ENCODE measurements at places on chromosomes 2 and 18.
A peak's percentile ranks its signal among the peaks of the same experiment; 100 is the strongest.

DNA sequence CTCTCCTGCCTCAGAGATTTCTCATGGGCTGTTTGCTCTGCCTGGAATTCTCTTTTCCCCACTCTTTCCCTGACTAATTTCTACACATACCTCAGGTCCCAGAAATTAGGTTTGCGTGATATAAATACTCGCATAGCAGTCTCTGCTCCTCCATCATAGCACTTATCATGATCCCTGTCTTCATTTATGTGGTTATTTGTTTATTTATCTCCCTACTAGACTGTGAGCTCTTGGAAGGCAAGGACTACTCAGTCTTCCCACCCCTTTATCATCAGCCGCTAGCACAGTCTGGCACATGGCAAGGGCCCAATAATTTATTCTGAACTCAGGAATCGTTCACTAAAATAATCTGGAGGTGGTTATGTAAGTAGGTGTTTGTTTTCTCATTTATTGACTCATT is 79.3 kb downstream of the ADCYAP1 start:
- peak; percentile 7 for DNase-seq

- DNase-seq = no peak
These were observed 144.2 kb upstream of the OTOS start for GRCh38 chr2:240284503-240285259.

- peak; percentile 60 for DNase-seq
These were observed 682.7 kb upstream of the RAB6C start for GRCh38 chr2:129296806-129297205.

- no peak for DNase-seq
These were observed 91.1 kb downstream of the FMNL2 start for GRCh38 chr2:152425765-152426727.

DNA sequence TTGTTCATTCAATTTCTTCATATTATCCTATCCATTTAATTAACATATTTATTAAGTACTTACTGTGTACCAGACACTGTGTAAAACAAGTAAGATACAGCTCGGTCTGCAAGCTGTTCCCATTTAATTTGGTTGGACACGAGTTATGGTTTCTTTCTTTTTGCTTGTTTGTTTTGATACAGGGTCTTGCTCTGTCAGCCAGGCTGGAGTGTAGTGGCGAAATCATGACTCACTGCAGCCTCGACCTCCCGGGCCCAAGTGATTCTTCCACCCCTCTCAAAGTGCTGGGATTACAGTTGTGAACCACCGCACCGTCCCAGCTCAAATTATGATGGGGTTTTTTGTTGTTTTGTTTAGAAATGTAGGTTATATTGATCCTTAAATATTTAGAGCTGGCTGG is 9.0 kb downstream of the CYBRD1 start:
- DNase-seq = peak; percentile 86

DNA sequence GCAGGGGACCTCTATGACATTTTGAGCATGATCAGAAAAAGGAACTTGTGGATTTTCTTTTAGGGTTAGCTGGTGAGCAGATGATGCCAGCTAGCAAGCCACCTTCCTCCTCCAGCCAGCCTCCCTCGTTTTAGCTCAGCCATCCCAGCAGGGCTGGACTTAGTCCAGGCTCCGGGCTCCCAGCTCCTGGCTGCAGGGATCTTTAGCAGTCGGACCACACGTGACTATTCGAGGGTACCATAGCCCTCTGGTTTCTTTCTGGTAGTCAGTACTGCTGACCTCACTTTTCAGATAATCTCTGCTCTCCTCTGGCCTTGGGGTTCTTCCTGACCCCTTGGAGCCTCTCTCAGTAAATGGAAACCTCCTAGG is 31.8 kb downstream of the NCK2 start:
- DNase-seq = no peak

- no peak for DNase-seq
These were observed 946.9 kb downstream of the CBLN2 start for GRCh38 chr18:71597219-71597618.

GRCh38 chr2:172928756-172929155 is 146.9 kb upstream of the MAP3K20 start:
- peak; percentile 60 for DNase-seq

DNA sequence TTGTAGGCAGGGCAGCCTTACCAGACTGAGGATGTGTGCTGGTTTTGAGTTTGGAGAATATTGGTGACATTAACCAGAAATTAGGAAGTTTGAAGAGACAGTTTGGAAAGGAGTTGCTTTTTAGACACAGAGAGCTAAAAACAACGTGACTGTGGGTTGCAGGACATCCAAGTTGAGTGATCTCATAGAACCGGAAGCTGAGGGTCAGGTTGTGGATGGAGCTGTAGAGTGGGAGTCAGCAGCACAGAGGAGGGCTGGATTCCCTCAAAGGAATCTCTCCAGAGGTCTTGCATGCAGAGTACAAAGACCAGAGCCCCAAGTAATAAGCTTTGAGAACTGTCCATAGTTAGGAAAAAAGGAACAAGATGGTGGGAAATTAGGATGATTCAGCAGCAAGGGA is 9.3 kb downstream of the MAPRE3 start:
- no peak for DNase-seq

DNA sequence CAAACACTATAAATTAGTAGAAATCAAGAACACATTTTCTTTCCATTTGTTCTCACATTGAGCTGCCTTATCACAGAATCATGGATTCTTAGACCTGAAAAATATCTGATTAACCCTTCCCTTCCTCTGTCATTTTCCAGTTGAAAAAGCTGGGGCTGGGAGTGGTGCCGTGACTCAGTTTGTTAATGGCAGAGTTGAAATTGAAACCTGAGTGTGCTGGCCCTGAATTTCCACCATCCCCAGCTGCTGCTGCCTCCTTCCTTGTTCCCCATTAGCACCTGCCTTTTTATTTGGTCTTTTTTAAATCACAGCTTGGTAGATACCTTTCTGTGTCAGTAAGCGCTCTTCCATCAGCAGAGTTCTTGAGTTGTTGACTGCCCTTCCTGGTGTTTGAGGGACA is 10.6 kb downstream of the FARP2 start:
- DNase-seq = no peak

GRCh38 chr2:85334928-85335327 is 7.1 kb upstream of the TGOLN2 start:
- DNase-seq = no peak

DNA sequence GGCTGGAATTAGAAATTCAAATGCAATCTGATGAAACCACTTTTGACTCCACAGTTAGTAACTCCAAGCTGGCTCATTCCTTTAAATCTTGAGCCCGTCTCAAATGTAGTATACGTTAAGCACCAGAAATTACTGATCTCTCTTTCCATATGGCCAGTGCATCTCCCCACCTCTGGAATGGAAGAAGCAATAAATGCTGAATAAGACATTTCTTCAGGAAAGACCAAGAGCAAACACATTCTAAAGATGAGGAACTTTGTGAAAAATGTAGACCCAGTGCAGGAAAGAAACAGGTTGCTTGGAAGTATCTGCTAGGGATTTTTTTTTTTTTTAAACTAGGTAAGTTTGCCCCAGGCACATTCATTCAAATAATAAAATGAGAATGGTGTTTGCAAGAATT is 143.1 kb upstream of the FBXO11 start:
- DNase-seq = no peak

- DNase-seq = no peak
These were observed 98.4 kb downstream of the PIEZO2 start for GRCh38 chr18:11050966-11051365.

- peak; percentile 38 for DNase-seq
These were observed 59.0 kb upstream of the ZNF396 start for GRCh38 chr18:35436076-35436649.

DNA sequence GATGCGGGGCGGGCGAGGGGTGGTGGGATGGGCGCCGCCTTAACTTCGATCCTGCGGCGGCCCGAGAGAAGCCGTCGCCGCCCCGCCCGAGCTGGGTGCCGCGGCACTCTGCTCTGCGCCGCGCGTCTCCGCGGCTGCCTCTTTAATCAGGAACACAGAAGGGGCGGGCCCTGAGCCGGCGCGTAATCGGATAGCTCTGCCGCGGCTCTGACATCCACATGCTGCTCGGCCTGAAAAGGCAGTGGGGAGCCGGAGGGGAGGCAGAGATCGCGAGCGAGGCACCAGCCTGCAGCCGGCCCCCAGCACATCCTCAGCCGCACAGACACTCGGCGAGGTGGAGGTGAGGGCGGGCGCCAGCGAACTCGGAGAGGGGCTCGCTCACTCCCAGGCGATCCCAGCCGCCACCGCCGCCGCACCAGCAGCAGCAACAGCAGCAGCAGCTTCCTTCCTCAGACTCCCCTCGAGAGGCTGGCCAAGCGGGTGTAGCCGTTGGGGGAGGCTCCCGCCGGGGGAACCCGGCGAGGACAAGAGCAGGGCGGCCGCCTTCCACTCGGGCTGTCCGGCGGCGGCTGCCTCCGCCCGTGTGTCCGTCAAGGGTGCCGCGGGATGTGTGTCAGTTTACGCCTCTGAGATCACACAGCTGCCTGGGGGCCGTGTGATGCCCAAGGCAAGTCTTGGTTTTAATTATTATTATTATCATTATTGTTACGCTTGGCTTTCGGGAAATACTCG is at the start of gene NRP2:
NRP2 (plus strand) TSS at position 263 of the 732 bp plus-strand sequence. CDS start 790 bp downstream, outside the sequence.
- peak; percentile 97 for DNase-seq

- no peak for DNase-seq
These were observed 10.5 kb downstream of the CAPN10 start for GRCh38 chr2:240597054-240597418.

DNA sequence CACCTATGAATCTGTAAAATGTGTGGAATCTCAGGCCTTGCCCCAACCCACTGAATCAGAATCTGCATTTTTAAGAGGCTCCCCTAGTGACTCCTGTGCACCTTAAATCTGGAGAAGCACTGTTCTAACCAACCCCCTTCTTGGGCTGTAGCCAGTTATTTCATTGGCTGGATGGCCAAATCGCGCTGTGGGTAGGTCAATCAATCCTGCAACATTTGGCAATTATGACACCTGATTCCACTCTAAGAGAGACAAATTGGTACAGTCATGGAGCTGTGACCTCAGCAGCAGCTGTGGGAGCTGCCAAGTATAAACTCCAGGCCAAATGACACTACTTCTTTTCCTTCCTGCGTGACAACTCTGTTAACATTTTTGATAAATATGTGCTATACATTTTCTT is 208.7 kb downstream of the CLIP4 start:
- DNase-seq = peak; percentile 44

DNA sequence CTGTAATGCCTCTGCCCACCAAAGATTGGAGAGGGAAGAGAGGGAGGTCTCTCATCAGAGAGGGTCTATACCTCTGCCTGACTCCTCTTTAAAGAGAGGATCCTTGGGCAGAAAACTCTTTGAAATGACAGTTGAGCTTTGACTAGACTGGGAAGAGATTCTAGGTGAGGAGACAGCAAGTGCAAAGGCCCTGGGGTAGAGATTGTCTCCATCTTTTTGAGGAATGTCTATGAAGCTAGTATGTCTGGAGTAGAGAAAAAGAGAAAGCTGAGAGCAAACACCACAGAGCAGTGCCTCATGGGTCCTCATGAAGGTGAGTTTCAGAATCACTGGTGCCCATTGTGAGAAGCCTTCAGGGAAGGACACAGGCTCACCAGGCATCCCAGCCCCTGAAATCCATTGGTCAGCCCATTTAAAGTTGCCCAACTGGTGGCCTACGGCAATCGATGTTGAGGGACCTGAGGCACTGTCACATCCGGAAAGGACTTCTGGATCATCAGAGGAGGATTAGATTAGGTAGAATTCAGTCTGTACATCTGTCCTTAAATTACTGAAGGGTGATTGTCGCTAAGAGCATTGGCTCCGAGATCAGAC is 31.5 kb downstream of the LBH start:
- no peak for DNase-seq

GRCh38 chr18:69845593-69846506 is 101.8 kb downstream of the CD226 start:
- peak; percentile 40 for DNase-seq

- DNase-seq = no peak
These were observed 45.3 kb downstream of the SCTR start for GRCh38 chr2:119478978-119479295.

GRCh38 chr18:23617412-23618014 is 31.2 kb upstream of the NPC1 start:
- no peak for DNase-seq

DNA sequence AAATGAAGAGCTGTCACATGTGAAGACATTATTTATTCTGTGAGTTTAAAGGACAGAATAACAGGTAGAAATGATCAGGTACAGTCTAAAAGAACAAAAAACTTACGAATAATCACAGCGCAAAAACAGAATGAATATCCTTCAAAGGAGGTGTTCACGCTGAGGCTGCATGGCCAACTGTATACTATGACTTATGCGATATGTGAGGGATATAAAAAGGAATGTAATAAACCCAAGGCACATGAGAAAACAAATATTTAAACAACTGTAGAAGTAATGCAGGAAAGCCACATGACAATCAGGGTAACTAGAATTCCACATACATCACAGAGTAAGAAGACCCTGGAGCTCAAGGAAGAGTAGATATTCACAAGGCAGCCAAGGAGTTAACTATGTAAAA is 81.3 kb downstream of the RTTN start:
- no peak for DNase-seq

GRCh38 chr2:187447336-187447735 is 716 bp downstream of the CALCRL start:
- DNase-seq = no peak

DNA sequence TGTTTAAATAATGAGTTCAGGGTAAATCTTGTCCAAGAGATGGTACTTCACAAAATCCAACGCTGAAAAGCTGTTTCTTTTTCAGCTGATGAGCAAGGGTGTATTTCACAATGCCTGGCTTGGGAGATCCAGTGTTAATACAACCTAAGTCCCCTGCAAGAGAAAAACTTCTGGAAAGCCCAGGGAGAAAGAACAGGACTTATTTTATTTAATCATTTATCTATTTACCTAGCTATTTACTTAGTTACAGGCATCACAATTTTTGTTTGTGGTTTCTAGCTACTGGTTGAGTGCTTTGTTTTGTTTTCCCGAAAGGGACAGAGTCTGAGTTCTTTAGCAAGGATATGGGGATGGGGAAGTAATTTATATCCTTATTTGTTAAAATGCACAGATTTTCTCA is 598.2 kb upstream of the SYT4 start:
- no peak for DNase-seq

GRCh38 chr2:81940266-81940955 is 1635.9 kb upstream of the LRRTM1 start:
- DNase-seq = no peak

DNA sequence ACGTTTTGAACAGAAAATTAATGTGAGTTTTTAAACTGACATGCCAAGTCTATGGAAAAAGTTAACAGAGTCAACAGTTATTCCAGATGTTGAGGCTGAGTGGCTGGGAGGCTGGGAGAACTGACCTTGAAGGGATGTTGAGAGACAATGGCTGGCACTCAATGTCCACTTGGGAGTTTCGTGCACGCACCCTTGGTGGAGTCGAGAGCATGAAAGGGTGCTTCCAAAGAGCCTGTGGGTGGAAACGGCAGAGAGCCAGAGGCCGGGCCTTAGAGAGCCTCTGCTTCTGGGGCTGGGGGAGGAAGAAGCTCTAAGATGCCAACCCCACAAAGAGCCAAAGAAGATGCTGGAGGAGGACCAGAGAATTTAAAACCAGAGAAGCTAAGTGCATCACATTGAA is 63.4 kb upstream of the L3MBTL4 start:
- no peak for DNase-seq

- DNase-seq = peak; percentile 66
These were observed 29.9 kb upstream of the PDE1A start for GRCh38 chr2:182456784-182457183.
